Stimulated activated CD4-positive, alpha-beta T cell treated with anti-CD3 and anti-CD28 coated beads, Interleukin-1b, Interleukin-23, amount 100 ng/mL, for 1 hour (primary cell): ENCODE measurements at places on chromosomes 13 and 19.

DNA sequence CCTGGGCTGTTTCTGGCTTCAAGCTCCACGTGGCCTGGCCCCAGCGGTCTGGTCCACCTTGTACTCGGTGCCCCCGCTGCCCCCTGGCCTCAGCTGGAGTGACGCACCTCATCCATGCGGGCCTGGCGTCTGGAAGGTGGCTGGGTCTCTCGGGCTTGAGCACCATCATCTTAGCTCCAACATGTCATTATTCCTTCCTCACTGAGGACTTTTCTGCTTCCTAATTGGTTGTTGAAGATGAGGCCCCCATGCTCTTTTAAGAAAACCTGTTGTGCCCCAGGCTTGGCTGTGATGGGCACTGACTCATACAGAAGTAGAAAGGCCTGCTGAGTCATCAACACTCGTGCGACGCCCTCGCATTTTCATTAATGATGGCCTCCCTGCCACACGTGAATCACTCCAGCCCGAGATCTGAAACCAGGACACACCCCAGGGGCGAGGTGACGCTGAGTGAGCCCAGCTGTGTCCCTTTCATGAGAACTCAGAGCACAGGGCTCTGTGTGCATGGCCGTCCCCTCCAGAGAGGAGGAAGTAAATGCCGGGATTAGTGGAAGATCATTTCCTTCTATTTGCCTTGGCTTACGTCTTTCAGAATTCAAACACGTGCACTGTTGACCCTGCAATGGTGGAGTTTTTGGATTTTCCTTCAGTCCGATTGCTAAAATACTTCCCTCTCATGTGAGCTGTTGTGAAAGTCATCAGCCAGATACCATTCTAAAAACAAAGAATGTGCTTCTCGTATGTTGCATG is 14.0 kb upstream of the GJA3 start:
- peak; percentile 30 for DNase-seq

DNA sequence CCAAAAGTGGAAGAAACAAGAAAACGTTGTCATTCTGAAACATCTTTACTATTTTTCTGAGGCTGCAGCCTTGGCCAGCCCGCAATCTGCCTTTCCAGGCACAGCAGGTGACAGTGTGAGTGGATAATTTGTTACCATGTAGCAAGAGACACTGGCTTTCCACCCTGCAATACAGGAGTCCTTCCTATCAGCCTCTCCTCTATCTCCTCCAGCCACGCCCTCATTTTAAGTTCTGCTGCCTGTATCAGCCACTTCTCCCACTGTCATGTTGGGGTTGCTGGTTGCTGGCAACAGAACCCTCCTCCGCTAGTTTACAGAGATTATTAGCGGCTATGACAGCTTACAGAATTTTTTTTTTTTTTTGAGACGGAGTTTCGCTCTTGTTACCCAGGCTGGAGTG is 7.7 kb upstream of the LGALS7 start:
- no peak for DNase-seq

DNA sequence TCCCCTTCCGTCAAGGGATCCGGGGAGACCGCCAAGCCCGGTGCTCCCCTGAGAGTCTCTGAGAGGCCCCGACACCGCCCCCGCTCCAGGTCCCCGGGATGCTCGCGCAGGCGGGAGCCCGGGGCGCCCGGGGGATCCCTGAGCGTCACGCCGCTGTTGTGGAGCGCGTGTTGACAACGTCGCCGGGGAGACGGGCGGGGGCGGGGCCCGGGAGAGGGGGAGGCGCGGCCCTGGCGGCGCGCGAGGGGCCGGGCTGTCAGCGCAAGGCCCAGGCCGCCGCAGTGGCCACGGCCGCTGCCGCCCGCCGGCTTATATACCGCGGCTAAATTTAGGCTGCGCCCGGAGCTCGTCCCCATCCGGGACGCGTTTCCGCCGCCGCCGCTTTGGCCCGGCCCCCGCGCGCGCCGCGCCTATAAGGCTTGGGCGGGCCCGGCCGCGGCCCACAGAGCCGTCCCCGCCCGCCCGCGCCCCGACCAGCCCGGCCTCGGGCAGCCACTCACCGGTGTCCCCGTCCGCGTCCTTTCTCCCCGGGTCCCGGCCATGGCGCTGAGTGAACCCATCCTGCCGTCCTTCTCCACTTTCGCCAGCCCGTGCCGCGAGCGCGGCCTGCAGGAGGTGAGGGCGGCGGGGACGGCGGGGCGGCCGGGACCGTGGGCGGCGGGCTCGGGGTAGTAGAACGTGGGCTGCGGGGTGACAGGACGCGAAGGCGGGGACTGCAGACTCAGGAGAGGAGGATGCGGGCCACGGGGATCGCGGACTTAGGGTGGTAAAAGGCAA is at the start of gene KLF2:
TSS of gene KLF2 (plus strand) at position 443 of the 777 bp plus-strand sequence. CDS start at position 541, 98 bp downstream.
- DNase-seq: peak; percentile 93

DNA sequence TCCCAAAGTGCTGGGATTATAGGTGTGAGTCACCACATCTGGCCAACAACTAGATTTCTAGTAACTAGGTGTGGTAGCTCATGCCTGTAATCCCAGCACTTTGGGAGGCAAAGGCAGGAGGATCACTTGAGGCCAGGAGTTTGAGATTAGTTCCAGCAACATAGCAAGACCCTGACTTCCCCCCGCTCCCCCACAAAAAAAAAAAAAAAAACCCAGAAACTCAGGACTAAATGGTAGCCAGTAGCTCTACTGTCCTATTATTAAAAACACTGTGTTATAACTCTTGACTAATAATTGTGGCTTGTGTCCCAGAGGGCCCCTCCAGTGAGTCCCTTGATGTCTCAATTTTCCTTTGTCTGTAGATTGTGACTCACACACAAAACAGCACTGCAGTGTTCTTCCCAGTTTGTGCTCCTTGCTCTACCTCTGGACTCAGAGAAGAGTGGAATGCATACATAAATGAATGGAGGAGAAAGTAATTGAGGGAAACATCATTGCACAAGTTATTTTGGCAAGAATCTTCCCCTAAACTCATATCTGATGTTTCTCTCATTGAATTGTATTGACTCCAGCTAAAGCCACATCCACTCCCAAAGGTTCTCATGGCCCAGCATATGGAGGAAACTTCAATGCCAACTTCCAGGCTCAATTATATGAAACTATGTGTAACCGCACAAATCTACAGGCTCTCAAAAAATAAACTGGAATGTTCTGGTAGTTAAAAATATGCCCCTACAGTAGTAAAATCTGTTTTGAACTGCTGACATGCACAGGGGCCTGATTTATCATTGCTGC is 8.8 kb downstream of the TPT1 start:
- DNase-seq: no peak

DNA sequence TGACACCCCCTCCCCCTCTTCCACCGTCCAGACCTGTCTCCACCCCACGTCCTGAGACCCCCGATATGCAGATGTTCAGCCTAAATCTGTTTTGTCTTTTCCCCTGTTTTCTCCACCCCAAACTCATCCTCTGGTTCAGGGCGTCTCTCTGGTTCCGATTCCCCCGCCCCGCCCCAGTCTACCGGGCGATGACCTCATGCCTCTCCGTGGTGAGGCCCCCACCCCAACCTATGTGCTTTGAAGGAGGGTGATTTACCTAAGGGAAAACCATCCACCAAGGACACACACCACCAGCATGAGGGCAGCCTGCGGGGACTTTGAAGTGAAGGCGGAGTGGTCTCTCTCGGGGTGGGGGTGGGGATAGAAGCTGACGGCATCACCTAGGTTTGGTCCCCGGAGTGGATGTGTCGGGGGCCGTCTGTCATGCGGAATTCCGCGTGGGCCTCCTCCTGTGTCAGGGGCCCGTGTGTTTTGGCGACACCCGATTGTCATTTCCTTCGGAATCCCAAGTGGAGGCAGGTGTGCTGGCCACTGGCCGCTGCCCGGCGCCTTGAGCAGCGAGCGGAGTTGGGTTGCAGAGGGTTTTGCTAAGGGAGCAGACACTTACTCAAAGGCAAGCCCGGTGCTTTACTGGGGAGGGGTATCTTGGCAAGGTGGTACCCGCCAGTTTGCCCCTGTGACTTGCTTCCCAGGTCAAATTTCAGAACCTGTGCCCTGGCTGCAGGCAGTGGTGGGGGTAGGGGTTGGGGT is 1.4 kb downstream of the FZR1 start:
- DNase-seq: peak; percentile 30

GRCh38 chr13:64083811-64084210 is 2668.2 kb upstream of the PCDH20 start:
- DNase-seq: no peak

DNA sequence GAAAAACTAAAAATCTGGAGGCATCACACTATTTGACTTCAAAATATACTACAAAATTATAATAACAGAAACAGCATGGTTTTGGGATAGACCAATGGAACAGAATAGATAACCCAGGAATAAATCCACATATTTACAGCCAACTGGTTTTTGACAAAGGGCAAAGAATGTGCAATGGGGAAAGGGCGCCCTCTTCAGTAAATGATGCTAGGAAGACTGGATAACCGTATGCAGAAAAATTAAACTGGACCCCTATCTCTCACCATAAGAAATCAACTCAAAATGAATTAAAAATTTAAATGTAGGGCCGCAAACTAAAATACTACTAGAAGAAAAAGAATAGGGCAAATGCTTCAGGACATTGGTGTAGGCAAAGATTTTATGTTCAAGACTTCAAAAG is 440.5 kb upstream of the SGCG start:
- no peak for DNase-seq

DNA sequence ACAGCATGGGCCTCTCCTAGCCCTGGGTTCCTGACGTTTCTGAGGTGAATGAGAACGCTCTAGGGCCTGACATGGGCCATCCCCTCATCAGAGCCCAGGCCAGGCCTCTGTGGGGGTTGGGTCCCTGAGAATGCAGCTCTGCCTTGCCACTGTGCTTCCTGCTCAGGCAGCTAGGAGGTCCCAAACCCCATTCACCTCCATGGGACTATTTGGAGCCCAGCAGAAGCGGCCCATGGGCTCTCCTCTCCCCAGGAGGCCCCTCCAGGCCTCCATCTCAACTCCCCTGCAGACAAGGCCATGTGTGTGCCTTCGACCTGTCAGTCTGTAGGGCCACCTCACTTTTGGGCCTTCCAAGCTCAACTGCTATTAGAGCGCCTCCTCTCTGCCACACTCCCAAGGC is 36.9 kb downstream of the ELL start:
- no peak for DNase-seq

DNA sequence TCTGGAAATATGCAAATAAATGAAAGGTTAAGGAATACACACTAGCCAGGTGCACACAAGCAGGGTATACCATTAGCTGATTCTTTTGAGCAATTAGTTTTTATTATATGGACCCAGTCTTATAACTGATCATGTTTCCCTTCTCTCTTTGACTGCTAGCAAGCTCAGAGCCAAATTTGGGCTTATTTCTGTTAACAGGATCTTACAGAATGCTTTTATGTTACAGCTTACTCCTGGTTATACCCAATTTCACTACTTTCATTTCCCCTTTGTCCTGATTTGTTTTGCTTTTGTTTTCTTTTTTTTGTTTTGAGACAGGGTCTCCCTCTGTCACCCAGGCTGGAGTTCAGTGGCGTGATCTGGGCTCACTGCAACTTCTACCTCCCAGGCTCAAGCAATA is 12.9 kb upstream of the TPT1 start:
- DNase-seq: no peak

GRCh38 chr13:36343766-36344165 is 2.4 kb downstream of the SPART start:
- DNase-seq: no peak

GRCh38 chr13:24744247-24744646 is 19.7 kb upstream of the RNF17 start:
- no peak for DNase-seq

- no peak for DNase-seq
These were observed 18.0 kb upstream of the ITGBL1 start for GRCh38 chr13:101434486-101434885.

GRCh38 chr13:103844471-103844870 is 778.3 kb upstream of the SLC10A2 start:
- no peak for DNase-seq

DNA sequence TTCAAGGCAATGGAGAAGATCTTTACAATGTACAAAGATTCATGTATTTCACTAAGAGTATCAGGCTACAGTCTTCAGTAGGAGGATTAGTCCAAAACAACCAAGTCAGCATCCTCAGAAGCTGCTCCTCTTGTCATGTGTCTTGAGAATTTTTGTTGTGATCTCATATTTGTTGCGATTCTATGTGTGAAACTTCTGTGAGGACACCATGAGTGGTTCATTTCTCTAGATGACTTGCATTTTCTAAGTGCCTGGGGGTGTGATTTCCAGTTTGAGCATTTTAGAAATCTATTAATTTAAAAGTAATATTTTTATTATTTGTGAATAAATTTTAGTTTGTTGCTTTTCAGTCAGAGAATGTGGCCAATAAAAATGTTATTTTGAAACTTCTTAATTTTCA is 94.5 kb downstream of the RAP2A start:
- no peak for DNase-seq

DNA sequence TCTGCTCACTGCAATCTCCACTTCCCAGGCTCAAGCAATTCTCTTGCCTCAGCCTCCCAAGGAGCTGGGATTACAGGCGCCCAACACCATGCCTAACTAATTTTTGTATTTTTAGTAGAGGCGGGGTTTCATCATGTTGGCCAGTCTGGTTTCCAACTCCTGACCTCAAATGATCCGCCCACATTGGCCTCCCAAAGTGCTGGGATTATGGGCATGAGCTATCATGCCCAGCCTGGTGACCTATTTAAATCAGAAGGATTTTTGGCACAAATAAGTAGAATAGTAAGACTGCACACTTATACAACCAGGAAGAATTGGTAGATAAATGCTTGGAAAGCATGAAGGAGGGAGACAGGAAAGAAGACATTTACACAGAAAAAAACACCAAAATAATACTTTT is 53.4 kb upstream of the AKAP11 start:
- no peak for DNase-seq

DNA sequence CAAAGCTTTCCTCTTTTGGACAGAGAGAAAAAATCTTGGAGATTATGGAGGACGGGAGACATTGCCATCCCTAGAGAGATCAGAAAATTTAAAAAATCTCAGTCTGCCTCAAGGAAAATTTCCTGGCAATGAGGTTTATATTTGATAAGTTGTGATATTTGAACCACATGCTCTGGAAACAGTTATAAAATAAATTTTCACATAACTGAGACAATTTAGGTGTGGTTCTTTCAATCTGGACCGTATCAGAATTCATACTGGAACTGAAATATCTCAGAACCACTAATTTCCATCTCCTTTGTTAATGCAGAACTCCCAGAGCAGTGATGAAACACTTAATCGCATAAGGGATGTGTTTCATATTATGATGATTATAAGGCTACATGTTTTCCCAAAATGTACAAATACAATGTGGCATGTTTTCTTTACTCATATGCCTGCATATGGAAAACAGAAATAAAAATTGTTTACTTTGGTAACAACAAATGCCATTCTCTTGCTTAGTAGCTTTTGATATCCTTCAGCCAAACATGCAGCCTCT is 13.7 kb downstream of the UBE2L5 start:
- DNase-seq: no peak

- no peak for DNase-seq
These were observed 7.3 kb upstream of the DGKH start for GRCh38 chr13:42041011-42041683.

- DNase-seq: no peak
These were observed 343.0 kb downstream of the PCDH9 start for GRCh38 chr13:66887088-66887487.

GRCh38 chr13:46210362-46211083 is 1.2 kb upstream of the LRRC63 start:
- DNase-seq: no peak
